ENCODE measurements at places on chromosomes 2 and 18.

- DNase-seq = peak; percentile 15
These were observed 79.9 kb downstream of the ALK start for GRCh38 chr2:29841386-29842004.

- DNase-seq = peak; percentile 4
These were observed 94.0 kb downstream of the PLA2R1 start for GRCh38 chr2:159968279-159968900.

- no peak for DNase-seq
These were observed 142.7 kb upstream of the ST6GAL2 start for GRCh38 chr2:107028661-107029060.

GRCh38 chr18:69230204-69230603 lies 170.5 kb upstream of the DOK6 start:
- DNase-seq = no peak

GRCh38 chr2:239600650-239601049 lies 199.8 kb upstream of the HDAC4 start:
- DNase-seq = no peak

DNA sequence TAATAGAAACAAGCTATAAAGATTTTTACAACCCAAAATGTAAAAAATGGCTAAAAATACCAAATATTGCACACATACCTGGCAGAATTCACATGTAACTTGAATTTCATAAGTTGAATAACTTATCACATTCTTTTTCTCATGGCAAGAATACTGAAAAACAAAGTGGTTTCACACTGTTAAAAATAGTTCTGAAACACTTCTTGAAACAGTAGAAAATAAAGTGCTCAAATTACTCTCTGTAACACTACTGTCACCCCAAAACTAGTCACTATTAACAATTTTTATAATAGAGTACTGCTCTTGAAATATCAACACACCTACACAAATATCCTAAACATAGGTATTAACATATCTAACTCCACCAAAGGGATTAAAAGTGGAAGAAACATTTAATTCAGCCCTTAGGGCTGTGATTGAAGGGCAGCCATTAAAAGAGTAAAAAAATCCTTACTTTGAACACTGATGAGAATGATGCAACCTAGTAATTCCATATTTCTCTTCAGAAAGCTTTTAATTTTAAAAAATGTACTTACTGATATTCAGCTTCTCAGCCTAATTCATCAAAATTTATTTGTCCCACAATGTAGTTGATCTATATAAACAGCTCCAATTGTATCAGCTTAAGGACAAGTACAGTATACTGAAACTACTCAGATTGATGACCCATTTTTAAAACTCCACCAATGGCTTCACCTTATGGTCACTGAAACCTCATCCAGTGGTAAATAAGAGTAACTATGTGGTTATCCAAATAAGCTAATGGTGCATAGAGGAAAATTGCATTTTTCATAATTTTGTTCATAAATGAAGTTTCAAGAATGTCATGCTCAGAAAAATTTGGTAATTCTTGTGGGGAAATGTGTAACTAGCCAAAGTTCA lies 31.4 kb downstream of the ATF2 start:
- no peak for DNase-seq

- DNase-seq = no peak
These were observed 13.3 kb downstream of the MRPL44 start for GRCh38 chr2:223970343-223971128.

- no peak for DNase-seq
These were observed 101.5 kb upstream of the GRB14 start for GRCh38 chr2:164722616-164723338.

- DNase-seq = no peak
These were observed 1.1 kb downstream of the AFTPH start for GRCh38 chr2:64525317-64525613.

- no peak for DNase-seq
These were observed 4.6 kb upstream of the MFF start for GRCh38 chr2:227320305-227321094.

GRCh38 chr2:67974559-67975430 lies 88.0 kb downstream of the C1D start:
- DNase-seq = no peak

GRCh38 chr2:172280571-172281361 lies 146.6 kb upstream of the ITGA6 start:
- no peak for DNase-seq

GRCh38 chr2:96245609-96246390 lies 20.0 kb downstream of the TMEM127 start:
- DNase-seq = no peak

DNA sequence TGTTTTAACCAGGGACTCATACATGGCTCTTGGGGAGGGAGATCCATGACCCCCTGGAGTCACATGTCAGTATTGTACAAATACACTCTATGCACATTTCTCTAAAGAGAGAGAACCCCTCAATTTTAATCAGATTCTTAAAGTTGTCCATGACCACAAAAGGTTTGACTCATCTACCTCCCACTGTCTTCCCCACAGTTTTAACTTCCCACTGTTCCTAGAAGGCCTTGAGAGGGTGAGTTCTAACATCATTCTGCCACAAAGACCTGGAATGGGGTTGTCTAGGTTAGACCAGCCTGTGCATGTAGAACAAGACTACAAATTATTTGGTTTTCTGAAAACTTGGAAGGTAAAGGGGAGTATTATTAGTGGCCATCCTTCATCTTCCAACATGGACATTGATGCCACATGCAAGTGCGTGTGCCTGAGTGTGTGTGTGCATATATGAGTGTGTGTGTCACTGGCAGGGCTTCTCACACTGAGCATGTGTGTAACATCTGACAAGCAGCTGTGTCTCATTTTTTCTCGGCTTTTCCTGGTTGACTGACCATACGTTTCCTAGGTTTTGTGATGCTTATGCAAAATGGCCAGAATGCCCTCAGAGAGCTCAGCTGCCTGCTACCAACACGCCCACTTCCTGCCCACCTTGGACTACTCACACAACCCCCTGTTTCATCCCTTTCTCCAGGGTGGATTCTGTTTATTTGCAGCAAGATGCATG lies 94.6 kb upstream of the LGALSL start:
- peak; percentile 29 for DNase-seq

DNA sequence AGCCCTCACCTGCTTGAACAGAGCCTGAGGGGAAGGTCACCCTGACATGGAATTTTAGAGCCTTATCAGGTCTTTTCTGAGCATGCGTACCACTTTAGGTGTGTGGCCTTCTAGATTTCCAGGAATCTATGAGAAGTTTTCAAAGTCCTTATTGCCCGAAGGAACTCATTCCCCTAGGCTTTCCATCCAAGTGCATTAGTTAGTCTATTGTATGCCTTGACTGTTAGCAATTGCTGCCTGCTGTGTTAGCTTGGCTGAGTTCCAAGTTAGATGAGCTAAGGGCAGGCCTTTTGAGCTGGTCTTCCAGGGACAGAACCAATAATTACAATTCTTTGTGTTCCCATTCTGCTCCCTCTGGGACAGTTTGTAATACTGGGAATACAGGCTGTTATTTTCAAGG lies 30.8 kb upstream of the PUM2 start:
- DNase-seq = no peak

GRCh38 chr2:157523270-157524247 lies 79.7 kb upstream of the CYTIP start:
- no peak for DNase-seq

Data from H54 (cell line).